Stimulated activated CD4-positive, alpha-beta T cell treated with anti-CD3 and anti-CD28 coated beads, TNF-alpha, amount 100 ng/mL, for 48 hours (primary cell): ENCODE measurements at places on chromosomes 2 and 18.

- DNase-seq = no peak
Measured at GRCh38 chr2:12436483-12436882, 280.3 kb upstream of the TRIB2 start.

GRCh38 chr2:123614596-123614995 is 410.5 kb upstream of the CNTNAP5 start:
- DNase-seq = no peak

GRCh38 chr2:168350380-168350779 is 103.0 kb upstream of the STK39 start:
- no peak for DNase-seq

DNA sequence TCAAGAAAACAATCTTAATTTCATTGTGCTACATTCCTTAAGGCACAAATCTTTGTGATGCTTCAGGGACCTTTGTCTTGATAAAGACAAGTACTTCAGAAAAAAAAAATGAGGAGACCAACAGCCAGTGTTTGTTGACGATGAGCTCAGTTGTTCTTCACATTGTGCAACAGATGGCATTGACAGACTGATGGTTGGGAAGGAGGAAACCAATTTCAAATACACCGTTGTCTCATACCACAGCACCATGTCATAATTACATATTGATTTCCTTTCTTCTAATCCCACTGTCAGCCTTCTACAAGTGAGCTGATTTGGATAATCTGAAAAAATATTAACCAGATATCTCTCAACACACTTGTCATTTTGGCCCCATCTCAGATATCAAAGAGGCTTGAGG is 53.7 kb upstream of the GRB14 start:
- DNase-seq = no peak

DNA sequence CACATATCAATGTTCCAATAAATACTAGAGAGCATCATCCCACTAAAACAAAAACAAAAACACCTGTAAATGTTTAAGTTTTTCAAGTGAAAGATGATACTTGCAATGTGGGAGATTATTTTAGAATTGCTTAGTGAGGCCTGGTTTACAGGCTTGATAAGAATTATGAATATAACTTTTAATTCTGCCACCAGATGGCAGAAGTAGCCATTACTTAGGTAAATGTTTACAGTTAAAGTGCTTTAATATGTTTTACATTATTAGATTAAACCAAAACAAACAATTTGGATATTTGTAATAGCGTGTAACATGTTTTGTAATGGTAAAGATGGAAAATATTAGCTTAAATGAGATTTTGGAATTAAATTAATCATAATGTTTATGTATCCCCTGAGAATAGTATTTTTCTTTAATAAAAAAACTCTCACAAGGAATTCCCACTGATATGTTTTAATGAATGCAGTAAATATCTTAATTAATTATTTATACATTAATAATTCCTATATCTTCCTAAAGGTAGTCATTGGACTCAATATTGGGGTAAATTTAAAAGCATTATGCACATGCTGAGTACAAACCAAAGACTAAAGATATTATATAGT is 522.0 kb downstream of the SPAG16 start:
- no peak for DNase-seq

- DNase-seq = no peak
Measured at GRCh38 chr2:174007010-174007409, 41.8 kb upstream of the SP3 start.
